ENCODE measurements at places on chromosomes 1 and 21.

DNA sequence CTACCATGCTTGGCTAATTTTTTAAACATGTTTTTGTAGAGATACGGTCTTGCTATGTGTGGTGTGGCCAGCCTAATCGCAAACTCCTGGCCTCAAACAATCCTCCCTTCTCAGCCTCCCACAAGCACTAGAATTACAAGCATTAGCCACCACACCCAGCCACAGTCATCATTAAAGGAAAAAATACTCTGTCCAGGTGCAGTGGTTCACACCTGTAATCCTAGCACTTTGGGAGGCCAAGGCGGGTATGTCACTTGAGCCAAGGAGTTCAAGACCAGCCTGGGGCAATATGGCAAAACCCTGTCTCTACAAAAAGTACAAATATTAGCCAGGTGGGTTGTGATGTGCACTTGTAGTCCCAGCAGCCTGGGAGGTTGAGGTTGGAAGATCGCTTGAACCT lies 25.0 kb upstream of the NLRP3 start:
- DNase-seq, result no peak

DNA sequence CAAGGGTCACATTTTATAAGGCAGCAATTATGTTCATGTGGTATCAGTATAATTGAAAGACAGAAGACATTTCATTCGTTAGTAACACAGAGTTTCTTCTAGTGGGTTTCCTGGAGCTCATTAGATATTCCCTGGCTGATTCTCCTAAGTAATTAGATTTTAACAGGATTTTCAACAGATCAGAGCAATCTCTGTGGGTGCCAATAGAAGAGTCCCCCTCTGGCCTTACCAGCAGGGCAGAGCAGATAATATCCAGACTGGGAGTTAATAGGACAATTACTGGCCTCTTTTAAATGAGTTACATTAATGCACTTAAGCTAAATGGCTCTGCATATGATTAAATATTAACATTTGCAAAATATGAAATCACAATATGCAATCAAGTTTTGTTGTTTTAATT lies 74.2 kb upstream of the FOXD3 start:
- DNase-seq, result no peak

DNA sequence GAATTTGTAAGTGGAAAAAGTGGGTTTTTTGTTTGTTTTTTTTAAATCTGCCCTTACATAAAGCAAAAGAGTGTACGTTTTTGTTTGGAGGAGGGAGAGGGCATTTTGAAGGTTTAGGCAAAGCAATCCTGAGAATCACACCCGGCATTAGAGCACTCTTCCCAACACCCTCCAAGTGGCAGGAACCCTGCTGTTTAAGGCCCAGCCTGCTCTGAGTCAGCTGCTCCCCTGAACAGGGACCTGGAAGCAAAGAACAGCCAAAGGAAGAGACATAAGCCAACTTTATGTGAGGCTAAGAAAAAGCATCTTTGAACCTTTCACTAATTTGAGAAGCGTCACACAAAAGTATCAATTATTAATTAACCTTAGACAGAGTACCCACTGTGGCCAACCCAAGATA lies 16.9 kb downstream of the MTFR1L start:
- DNase-seq, result no peak

DNA sequence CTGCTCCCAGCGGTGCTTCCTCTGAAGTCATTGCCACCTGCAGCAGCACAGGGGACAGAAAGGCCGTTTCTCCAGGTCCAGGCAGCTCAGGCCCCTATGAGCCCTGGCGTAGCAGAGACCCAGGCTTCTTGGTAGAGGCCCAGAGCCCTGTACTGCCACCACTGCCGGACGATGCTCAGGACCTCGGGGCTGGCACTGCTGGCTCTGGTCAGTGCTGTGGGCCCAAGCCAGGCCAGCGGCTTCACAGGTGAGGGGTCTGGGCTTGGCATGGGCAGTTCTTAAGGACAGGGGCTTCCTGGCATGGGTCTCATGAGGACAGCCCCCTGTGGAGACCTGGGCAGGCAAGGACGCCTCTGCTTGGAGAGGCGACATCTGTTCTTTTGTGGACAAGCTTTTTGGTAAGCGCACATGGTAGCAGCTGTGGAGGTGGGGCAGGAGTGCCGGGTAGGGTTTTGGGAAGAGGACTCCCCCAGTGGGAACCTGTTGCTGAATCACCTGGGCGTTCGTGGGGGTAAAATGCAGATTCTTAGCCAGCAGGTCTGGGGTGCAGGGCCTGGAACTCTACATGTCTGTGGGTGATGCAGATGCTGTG lies at the start of gene UMODL1:
UMODL1 (plus strand) TSS at position 172 of the 592 bp plus-strand sequence; CDS start at position 172, 0 bp downstream.
- DNase-seq, result no peak

DNA sequence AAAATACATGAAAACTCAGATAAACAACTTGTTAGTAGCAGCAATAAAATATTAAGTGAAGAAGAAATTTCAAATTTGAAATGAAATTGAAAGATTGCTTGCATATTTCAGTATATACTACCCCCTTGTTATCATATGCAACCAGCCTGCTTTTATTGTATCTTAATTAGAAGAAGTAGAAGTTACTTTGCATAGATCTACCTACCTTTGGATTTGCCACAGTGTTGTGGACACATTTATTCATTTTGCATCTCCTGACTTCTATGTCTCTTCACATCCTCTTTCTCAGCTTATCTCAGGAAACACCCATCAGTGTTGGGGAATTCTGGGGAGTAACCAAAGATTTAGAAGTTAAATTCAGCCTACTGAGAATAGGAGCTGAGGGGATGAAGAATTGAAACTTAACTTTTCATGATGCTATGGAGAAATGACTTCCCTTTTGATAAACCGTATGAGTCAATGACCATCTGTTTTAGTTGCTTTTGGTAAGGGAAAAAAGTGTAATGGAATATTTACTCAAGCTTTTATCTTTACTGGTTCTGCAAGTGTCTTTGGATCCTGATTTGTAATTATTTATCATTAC lies 96.9 kb downstream of the RGL1 start:
- DNase-seq, result no peak

All from T-helper 17 cell (primary cell).